ENCODE measurements at places on chromosomes 11 and 22.

DNA sequence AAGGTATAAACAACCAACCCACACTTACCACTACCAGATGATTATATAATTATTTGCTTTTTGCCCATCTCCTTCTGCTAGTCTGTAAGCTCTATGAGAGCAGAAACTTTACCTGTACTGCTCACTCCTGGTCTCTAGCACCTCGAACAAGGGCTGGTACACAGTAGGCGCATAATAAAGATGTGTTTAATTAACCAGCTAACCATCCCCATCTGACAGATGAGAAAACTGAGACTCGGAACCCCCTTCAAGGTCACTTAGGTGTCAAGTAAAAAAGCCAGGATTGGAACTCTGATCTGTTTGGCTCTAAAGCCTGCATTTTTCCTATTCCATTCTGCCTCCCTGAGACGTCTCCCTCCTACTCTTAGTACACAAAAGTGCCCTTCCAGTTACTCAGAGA, 370.3 kb downstream of the TENM4 start:
- no peak for DNase-seq

DNA sequence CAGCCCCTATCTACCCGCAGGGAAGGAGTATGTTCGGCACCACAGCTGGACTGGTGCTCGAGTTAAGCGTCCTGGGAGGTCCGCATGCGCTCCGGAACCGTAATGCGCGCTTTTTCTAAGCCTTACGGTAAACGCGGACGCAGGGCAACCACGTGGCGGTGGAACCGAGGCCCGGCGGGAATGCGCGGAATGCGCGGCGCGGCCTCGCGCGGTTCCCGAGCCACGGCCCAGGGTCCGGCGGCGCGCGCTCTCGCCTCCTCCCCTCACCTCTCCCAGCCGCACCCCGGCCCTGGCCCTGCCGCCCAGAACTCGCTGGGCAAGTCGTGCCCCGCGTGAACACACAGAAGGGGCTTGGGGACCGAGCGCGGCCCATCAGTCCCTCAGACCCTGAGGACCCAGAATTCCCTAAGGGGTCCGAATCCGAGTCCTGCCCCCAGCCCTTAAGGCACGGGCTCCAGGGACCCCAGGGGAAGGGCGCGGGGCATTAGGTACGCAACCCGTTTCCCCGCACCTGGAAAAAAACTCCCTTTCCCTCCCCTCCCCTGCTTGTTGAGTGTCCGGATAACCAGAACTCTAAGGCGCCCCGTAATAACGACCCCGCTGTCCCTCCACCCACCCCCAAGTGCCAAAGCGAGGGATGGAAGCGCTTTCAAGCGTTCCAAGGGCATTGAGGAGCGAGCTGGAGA, 4.3 kb upstream of the CCND1 start:
- peak; percentile 80 for DNase-seq

DNA sequence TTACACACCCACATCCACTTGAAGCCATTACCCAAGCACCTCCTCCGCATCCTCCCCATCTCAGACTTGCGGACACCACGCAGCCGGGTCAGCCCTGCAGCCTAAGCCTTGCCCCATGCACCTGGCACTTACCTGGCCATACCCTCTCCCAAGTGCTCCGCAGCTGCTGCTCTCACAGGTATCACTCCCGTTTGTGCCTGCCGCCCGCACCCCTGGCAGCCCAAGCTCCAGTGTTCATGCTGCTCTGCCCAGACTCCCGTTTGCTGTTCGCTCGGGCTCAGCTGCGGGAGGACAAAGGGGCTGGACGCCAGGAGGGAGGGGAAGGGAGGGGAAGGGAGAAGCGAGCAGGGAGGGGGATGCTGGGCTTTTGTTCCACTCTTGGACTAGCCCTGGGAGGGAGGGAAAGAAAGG, at the start of gene KLHL35:
Gene KLHL35 (minus strand): TSS at position 293 of the 411 bp plus-strand sequence. CDS start 2,574 bp downstream, outside the sequence.
- no peak for DNase-seq

GRCh38 chr11:6488821-6489220, 7.5 kb downstream of the TIMM10B start:
- no peak for DNase-seq

GRCh38 chr11:112744041-112744440, 217.2 kb upstream of the NCAM1 start:
- DNase-seq = no peak

DNA sequence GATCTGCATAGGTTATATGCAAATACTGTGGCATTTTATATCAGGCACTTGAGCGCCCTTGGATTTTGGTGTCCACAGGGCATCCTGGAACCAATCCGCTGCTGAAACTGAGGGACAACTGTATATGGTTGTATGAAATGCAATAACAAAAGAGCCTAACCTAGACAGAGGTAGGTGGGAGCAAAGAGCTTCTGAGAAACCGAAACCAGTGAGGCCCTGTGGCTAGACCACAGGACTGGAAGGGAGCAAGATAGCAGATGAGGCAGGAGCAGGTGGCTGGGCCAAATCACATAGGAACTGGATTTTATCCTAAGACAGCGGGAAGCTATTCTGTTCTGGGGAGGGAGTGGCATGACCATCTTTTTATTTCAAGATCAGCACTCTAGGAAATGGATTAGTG, 30.1 kb downstream of the RCN1 start:
- DNase-seq = no peak

- no peak for DNase-seq
These were observed 120.3 kb upstream of the ZC3H12C start for GRCh38 chr11:109972939-109973338.

GRCh38 chr22:41968601-41969000, 642 bp upstream of the SEPTIN3 start:
- DNase-seq = no peak

DNA sequence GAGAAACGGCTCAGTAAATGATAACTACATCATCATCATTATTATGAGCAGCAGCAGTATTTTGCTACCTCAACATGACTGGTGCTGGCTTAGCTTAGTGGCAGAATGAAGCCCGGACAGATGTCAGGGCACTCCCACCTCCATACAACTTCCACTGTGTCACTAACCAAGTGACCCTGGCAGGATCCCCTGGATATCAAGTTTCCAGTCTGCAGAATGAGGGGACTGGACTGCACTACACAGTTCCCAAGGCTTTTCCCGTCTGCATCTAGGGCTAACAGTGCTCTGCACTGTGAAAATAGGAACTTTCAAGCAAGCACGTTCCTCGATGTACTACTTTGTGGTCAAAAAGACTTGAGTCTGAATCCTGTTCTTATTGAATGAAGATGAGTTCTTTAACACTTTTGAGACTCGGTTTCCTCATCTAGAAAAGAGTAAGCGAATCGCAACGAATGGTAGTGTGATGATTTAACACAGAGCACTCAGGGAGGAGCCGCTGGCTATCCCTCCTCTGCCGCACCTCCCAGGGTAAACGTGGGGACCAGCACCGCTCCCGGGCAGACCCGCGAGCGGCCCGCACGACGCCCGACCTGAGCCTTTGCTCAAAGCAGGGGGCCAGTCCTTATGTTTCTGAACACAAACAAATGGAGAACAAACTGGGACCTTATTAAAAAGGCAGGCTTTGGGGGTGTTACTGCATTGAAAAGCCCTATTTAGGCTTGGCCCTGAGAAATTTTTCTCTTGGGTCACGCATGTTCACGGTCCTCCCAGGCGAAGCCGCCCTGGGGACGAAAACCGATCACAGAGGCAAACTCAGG, 910 bp downstream of the CLTCL1 start:
- DNase-seq = no peak

GRCh38 chr11:67303835-67304411, 593 bp downstream of the SSH3 start:
- DNase-seq = no peak

- no peak for DNase-seq
These were observed 897 bp downstream of the PNPLA5 start for GRCh38 chr22:43890901-43891331.

- DNase-seq = no peak
These were observed 3.6 kb downstream of the CCDC85B start for GRCh38 chr11:65894034-65894591.

- DNase-seq = peak; percentile 65
These were observed 18.4 kb downstream of the SELENOO start for GRCh38 chr22:50218996-50219727.

GRCh38 chr11:77030834-77031414, 3.3 kb upstream of the B3GNT6 start:
- DNase-seq = no peak

All from muscle of arm (tissue), 14 donors.